ENCODE measurements at places on chromosomes 3 and 15.

GRCh38 chr3:188353426-188353825, 199.5 kb downstream of the LPP start:
- no peak for DNase-seq

DNA sequence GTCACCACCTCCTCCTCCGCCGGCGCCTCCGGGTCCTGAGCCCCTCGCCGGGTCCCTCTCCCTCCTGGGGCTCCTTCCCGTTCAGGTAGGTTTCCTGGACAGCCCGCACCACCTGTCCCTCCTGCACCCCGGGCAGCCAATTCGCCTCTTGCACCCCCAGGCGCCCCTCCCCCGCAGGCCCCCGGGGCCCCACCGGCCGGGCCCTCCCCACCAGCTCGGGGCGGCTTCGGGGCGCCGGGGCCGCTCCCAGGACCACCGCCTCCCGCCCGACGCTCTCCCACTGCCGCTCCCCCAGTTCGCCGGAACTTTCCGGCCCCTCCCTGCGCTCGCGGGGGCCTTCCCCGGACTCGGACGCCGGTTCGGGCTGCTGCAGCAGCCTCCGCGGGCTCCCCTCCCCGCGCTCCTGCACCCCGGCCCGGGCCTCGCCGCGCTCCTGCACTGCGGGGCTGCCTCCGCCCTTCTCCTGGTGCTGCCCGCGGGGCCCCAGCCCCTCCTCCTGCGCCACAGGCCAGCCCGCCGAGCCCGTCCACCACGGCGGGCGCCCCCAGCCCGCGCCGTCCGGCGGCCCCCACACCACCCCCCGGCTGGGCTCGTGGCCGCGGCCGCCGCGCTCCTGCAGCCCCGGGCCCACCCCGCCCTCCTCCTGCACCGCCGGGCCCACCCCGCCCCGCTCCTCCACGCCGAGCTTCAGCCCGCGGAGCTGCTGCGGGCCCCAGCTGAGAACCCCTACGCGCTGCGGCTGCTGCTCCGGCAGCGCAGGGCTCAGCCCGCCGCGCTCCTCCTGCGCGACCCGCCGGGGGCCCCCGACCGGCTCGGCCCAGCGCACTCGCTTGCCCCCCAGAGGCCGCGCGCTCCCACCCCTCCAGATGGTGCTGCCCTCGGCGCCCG, 587 bp upstream of the TNK2 start:
- DNase-seq = no peak

DNA sequence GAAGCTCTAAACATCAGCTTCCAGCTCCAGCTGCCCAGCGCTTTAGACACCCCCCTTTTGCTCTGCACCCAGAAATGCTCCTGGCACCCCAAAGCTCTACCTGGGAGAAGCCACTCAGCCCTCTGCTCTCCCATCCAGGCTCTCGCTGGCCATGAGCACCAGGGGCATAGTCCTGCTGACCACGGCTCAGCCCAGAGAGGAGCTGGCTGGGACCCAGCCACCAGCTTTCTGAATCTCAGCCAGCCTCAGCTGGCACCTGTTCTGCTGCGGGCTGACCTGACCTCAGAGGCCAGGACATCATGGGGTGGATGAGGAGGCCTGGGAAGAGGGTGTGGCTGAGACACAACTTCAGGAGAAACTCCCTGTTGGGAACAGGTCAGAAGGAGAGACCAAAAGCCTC, 8.6 kb downstream of the NTRK3 start:
- peak; percentile 58 for DNase-seq

GRCh38 chr15:47027322-47027946, 689.9 kb upstream of the SEMA6D start:
- DNase-seq = peak; percentile 2

GRCh38 chr15:63447017-63447676, 57.2 kb upstream of the USP3 start:
- DNase-seq = no peak

- DNase-seq = no peak
Measured at GRCh38 chr3:55235416-55235815, 251.7 kb downstream of the WNT5A start.

DNA sequence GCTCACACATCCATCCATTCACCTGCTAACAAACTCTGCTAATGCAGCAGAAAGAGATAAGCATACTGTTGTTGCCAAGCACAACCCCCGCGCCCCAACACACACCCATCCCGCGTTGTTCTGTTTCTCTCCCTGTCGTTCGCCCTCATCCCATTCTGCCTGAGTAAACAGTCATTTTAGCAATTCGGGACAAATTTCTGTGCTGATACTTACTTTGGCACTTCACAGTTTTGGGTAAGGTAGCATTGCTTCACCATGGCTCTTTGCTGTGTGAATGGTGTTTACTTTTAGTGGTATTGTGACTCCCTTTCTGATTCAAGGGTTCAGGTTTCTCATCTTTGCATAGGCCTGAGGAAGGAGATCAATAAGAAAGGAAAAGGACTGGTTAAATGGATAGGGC, 149.7 kb downstream of the AKAP13 start:
- no peak for DNase-seq

- no peak for DNase-seq
Measured at GRCh38 chr3:9703240-9703639, 393 bp upstream of the CPNE9 start.

- DNase-seq = no peak
Measured at GRCh38 chr3:15217841-15218267, 11.8 kb downstream of the CAPN7 start.

- DNase-seq = no peak
Measured at GRCh38 chr15:75213212-75213767, 11.6 kb downstream of the C15orf39 start.

DNA sequence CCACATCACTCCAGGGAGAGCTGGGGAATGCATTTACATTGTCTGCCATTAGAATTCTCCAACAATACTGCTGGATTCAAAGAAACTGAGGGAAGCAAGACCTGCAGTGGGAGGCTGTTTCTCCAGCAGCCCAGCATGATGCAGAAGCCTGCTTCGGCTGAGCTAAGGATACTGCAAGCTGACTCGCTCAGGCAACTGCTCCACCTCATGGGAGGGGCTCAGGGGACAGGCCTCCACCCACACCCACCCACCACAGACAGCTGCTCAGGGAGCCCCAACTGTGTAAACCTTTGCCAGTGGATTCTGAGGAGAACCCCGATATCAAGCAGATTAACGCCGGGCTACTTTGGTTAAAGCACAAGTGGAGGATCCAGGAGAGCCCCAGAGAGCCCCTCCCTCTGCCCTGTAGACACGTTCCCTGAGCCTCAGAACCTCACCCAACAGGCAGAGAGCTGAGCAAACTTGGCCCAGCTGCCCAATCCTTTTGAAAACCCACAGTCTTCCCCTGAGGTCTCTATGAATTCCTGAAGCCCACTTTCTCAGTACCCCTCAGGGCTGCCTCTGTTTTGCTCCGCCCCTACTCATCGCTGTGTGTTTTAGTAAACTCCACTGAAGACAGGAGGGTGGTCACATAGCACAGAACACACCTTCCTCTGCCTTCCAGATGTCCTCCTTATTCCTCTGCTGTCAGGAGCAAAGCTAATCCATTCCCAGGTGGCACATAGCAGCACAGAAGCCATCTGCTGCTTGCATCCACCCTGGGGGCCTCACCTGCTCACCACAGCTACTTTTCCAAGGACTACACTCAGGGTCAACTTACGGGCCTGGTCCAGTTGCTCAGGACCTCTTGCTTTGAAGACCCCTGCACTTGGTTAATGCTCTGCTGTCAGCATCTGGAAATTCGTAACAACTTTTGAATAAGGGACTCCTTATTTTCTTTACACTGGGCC, 269.0 kb downstream of the ABHD5 start:
- DNase-seq = peak; percentile 13

DNA sequence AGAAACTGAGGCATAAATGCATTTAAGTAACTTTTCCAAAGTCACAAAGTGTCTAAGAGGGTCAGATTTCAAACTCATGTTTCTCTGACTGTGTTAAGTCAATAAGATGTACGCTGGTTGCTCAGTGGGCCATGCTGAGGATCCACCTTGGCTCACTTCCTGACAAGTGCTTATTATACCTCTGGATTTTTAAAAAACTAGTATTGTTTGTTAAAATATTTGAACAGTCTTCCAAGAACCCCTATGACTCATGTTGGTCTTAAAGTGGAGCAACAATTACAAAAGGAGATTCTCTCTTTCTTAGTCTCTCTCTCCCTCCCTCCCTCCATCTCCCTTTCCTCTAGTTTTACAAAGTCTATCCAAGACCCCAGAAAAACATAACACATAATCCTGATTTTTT, 1050.2 kb downstream of the AGBL1 start:
- DNase-seq = no peak

DNA sequence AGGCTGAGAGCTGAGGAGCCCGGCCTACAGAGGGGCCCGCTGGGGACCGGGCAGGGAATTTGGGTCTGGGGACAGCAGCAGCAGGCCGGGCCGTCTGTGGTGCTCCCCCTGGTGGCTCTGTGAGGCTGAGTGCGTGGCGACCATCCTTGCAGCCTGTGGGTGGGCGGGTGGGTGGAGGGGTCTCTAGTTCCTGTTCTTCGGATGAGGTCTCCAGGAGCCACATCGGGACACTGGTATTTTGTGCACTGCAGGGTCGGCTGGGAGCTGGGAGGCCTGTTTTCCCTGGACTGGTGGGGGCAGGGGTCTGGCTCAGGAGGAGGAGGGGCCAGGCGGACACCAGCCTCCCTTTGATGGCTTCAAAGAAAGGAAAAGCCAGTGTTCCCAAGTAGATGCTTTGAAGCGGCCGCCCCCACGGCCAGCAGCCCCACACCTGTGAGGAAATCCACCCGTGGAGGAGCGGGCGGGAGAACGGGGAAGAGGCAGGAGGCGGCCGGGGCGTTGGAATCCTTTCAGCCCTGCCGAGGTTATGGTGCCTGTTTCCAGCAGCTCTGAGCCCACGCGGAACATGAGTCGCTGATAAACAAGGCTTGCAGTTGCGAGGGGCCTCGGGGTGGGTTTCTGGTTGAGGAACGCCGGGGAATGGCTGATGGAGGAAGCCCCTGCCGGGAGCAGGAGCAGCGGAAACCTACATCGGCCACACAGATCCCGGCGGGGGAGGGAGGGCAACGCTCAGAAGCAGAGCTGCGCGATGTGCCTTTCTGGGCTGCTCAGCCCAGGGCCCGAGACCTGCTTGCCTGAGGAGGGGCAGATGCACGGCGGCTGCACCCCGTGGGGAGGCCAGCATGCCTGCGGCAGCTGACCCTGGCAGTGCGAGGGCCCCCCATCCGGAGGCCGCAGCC, 154.3 kb downstream of the NSMCE3 start:
- DNase-seq = no peak

DNA sequence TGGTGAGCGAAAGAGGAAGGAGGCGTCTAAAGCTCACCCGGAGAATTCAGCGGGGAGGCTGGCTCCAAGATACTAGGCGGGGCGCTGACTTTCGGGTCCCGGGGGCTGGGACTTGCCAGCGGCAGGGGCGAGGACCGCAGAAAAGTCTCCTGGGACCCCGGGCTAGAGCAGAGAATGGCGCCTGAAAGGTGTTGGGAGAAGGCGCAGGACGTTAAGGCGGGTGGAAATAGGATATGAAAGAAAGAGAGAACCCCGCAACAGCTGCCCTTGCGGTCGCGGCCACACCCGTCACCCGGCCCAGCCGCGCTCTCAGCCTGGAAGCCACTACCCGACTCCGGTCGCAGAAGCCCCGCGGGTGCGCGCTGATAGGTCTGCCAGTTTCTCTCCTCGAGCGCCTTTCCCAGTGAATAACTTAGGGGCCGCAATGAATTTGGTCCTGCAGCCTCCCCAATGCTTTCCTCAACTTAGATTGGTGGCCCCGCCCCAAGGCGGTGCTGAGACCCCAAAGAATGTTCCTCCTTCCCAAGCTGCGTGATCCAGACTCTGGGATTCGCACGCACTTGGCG, 604 bp downstream of the LTK start:
- peak; percentile 88 for DNase-seq

- DNase-seq = peak; percentile 12
Measured at GRCh38 chr3:94269763-94270162, 206.9 kb downstream of the NSUN3 start.
